ENCODE measurements at places on chromosomes 4 and X.

DNA sequence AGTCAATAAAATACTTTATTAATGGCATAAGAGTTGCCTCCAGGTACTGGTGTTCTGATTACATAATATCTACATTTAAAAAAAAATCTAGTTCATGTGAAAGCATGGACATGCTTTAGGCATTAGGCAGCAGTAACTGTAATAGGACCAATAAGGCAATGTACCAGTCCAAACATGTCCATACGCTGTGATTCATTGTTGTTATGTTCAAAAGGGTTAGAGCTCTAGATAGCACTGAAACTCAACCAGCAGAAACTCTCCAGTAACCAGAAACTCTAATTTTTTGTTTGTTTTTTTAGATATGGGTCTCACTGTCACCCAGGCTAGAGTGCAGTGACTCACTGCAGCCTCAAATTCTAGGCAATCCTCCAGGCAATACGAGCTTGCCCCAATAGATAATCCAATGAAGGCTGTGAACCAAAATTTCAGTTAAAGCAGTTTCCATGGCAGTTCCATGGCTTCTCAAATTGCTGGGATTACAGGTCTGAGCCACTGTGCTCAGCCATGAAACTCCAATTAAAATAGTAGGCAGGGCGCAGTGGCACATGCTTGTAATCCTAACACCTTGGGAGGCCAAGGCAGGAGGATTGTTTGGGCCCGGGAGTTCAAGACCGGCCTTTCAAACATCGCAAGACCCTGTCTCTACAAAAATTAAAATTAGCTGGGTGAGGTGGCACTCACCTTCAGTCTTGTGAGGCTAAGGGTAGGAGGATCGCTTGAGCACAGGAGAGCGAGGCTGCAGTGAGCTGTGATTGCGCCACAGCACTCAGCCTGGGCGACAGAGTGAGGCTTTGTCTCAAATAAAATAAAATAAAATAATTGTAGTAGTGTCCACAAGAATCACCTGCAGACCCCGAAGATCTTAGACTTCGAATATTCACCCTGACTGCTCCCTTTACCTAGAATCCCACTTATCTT, 36.3 kb downstream of the MGARP start:
- DNase-seq = no peak

DNA sequence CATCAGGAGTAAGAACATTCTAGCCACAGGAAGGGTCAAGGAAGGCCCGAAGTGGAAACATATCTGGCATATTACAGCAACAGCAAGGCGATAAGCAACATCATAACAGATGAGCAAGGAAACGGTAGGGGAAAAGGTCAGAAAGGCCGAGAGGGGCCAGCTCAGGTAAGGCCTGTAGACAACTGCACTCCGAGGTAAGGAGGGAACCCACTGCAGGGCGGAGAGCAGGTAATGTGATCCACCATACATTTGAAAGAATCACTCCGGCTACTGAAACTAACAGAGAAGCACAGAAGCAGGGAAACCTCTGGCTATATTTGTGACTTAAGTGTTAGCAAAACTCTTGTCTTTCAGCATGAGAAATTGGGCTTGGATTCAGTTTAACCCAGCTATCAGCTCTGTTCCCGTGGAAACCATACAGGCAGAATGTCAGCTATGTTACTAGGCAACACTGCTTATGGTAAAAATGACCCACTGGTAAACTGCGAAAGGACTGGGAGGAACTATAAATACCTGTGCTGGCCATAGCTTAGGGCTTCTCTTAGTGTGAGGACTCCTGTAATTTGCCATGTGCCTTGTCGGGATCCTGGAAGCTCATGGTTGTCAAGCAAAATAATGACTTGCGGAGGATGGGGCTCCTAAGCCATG, 31.0 kb downstream of the FRYL start:
- DNase-seq = no peak

DNA sequence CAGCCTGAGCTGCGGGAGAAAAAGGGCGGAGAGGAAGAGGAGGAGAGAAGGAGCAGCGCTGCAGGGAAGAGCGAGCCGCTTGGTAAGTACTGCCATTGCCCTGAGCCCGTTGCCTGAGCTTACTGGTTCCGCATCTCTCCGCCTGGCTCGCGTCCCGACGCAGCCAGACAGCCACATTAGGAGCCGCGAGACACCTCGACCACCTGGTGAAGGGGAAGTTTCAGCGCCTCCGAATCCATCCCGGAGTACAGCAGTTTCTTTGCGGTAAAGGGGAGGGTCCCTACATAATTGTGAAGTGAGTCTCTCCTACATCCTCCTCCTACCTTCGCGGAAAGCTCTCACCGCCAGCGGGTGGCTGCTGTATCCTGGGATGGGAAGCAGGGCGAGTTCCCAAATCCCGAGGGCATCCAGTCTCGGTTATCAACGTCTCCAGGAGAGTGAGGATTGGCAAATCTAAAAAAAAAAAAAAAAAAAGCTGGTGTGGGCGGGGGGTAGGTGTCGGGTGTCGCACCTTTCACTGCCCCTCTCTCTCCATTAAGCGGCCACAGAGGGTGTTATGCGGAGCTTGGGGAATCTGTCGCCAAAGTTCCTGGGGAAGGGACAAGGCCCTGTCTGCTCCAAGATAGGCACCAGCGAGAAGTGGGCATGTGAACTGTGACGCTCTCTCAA, 7.9 kb downstream of the TBX22 start:
- DNase-seq = no peak

DNA sequence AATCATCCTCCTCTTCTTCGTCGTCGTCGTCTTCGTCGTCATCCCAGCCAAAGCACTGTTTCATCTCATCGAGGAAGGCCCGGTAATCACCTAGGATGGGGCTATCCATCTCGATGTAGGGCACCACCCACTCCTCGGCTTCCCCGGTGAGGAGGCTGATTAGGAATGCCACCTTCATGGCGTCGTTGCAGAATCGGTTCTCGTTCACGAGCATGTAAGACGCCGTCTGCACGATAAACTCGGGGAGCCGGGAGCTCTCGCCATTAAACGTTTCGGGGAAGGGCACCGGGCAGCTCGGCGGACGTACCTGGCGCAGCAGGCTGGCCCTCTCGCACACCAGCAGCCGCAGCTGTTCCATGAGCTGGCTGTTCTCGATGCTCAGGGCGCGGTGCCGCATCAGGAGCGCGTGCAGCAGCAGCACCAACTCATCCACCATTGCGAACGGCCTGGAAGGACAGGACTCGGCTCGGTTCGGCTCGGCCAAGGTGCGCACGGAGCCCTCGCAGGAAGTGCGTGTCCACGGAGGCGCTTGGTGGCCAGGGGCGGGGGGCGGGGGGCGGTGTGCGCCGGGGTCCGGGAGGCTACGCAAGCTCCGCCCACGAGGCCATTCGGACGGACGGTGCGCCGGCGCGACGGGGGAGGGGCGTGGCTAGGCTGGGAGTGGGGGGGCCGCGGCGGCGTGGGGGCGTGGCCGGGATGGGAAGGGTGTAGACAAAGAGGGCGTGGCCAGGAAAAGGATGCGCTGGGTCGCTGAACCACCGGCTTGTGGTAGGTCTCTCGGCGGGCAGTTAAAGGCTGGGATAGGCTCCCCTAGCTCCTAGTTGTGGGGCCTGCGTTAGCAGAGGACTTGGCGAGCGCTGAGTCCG, at the start of gene LDOC1:
TSS of gene LDOC1 (minus strand) at position 544 of the 866 bp plus-strand sequence. CDS start at position 436, 108 bp downstream.
- peak; percentile 58 for DNase-seq

DNA sequence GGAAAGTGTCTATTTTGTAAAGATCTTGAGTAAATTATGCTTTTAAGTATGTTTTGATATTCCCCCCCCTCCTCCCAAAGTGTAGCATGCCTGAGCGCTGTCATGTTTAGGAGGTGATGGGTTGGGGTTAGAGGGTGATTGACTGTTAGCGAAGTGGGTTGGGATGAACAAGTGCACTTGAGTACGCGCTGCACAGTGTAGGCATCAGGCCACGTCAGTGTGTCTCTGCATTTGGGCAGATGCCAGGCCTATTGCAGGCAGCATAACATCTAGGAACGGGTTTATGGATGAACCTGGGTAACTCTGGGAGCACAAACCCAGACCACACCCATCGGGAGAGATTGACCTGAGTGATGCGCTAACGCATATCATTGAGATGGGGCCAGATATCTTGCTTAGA, 111.2 kb downstream of the TBL1X start:
- no peak for DNase-seq

GRCh38 chrX:5113128-5113527, 1115.5 kb downstream of the NLGN4X start:
- no peak for DNase-seq

DNA sequence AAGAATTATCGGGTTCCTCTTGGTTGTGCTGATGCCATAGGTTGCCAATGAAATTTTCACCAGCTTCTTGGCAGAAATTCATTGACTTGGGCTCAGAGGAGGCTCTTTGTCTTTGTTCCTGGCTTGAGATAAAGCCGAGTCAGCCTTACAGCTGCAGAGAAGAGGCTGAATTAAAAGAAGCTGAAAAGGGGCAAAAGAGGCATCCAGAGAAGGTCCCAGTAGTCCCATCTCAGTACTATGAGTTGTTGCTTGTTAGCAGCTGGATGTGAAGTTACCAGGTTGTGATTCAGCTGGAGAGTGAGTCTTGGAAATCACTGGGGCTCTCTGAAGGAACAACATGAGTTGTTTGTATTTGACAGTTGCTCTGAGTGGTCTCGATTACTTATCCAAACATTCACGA, 59.7 kb downstream of the SMAD1 start:
- DNase-seq = no peak

- DNase-seq = no peak
Observed at GRCh38 chr4:141346144-141346543, 125.4 kb downstream of the ZNF330 start.

DNA sequence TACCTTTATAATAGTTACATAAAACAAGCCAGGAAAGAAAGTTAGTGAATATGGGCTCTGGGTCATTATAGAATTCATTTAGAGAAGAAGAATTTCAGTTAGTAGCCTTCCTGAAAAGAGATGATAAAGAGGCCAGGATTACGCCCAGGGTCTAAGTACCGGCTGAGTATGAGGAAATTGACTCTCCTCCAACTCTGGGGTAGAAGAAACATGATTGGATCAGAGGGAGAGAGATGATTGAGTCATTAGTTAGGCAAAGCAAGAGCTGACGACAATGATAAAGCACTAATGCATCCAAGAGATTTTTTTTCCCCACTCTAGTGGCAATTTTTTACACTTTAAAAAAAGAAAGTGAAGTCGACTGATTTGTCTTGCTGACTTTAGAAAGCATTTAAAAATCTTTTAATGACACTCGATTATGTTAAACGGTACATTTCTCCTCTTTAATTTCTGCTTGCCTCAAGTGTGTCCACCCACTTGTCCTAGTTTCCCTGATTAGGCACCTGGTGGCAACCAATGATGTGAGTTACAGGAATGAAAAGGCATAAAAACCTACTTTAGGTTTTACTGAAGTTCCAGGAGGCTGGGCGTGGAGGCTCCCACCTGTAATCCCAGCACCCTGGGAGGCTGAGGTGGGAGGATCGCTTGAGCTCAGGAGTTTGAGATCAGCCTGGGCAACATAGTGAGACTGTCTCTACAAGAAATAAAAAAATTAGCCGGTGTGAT, 37.3 kb upstream of the IGFBP7 start:
- no peak for DNase-seq

GRCh38 chr4:99648321-99648720, 9.3 kb downstream of the C4orf54 start:
- DNase-seq = no peak

DNA sequence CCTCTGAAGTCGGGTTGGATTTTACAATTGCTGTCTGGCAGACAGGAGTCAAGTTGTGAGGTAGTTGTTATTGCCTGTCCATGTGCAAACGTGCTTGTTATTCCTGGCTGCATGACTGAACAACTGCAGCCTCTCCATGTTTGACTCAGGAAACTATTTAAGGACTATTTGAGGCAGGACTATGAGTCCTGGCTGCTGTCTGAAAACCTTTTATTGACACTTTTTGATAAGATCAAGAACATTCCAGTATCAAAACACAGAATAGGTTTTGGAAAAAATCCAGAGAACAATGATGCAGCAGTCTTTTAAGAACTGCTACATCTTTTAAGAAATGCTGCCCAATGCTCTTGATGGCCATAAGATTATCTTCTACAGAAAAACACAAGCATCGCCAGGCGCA, 10.0 kb upstream of the SPRY1 start:
- no peak for DNase-seq

DNA sequence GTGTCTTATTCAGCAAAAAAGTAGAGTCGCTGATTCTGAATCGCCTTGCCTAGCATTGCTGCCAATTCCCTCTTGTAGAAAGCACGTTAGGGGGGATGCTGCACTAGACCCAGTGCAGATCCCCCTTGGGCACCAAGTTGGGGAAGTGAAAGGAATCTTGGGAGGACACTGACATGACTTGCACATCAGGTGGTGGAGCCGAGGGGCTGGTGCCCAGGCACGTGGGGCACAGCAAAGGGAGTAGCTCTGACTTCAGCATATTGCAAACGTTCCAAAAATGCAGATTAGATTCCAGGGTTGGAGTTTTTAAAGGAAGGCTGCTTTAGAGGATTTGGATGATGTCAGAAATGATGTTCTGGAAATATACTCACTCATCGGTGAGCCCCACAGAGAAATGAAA, 47.4 kb upstream of the GPM6B start:
- no peak for DNase-seq

GRCh38 chrX:101483705-101484104, 1.6 kb upstream of the ARMCX4 start:
- DNase-seq = no peak

DNA sequence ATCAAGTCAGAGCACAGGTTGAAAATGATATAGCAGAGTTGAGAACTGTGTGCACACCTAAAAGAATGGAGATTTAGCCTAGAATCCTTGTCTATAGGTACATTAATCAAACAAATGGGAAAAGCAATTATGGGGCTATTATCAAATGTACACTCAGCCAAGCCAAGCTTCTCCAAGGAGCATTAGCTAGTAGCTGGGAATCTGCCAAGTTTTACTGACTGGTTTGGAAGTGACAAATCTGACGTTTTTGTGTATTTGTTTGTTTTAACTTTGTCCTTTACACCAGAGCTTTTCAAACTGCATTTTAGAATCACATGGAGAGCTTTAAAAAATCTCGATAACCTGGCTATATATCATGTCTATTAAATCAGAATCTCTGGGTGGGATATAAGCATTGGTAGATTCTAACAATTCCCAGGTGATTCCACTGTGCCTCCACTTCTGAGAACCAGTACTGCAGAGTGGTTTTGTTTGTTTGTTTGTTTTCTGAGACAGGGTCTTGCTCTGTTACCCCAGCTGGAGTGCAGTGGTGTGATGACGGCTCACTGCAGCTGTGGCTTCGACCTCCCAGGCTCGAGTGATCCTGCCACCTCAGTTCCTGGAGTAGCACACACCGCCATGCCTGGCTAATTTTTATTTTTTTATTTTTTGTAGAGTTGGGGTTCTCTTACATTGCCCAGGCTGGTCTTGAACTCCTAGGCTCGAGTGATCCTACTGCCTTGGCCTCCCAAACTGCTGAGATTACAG, 279.8 kb downstream of the UNC5C start:
- DNase-seq = no peak

GRCh38 chrX:39616098-39616729, 481.5 kb downstream of the BCOR start:
- DNase-seq = no peak

GRCh38 chr4:183723561-183724228, 64.6 kb downstream of the TRAPPC11 start:
- DNase-seq = no peak

DNA sequence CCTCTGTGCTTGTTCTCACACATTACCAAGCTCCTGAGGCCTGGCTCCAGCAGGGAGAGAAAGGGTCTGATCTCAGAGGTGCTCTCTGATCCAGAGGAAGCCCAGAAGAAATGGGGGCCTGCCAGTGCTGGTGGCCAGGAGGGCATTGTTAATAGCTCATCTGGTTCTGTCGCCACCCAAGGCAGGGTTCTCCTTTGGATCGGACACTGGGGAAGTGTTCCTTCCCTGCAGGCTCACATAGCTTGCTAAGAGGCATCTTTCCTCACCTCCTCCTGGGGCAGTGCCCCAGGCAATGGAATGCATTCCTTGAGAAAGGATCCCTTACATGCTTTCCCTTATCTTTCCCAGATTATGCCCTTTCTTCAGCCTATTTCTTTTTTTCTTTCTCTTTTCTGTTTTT, 53.8 kb downstream of the RBM47 start:
- no peak for DNase-seq

Data from stimulated activated CD4-positive, alpha-beta T cell treated with anti-CD3 and anti-CD28 coated beads, Interleukin-4, amount 100 ng/mL, for 48 hours (primary cell).